ENCODE measurements at places on chromosomes 4 and X.

GRCh38 chrX:111498538-111499103 lies 12.8 kb upstream of the SERTM2 start:
- DNase-seq = no peak

DNA sequence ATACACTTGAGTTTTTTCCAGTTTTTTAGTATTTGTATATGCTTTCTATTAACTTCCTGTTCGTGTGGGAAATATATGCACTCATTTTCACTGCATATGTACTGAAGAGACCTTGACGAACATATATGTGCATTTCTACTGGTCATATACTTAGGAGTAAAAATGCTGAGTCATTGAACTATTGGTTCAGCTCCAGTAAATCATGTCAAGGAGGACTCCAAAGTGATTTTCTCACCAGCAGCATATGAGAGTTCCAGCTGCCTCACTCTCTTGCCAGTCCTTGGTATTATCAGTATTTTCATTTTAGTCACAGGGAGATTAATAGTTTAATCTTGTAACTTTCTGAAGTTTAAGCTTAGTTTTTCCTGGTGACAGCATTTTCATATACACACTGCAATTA lies 2750.2 kb downstream of the ARAP2 start:
- no peak for DNase-seq

GRCh38 chrX:41559235-41560052 lies 112.3 kb downstream of the NYX start:
- peak; percentile 42 for DNase-seq

DNA sequence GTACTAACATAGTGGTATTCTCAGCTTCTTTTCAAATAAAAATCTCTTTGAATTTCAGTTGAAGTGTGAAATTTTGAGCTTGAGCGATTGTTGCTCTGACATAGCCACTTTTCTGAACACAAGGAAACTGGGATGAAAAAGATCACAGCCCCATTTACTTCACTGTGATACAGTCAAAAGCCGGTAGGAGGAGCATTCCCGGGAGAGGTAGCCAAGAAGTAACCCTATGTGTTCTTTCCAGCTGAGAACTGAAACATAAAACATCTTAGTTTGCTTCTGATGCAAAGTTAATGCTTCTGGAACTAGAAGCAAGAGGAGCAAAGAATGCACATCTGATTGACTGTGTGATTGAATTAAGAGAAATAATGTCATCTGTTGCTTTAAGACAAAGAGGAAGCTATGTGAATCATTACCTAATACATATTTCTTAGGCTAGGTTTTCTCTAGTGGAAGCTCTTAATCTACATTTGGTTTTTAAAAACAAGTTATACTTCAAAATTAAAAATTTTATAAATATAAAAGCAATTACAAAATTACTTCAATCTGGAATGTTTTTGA lies 88.3 kb upstream of the UNC5C start:
- no peak for DNase-seq

- no peak for DNase-seq
Measured at GRCh38 chr4:56857601-56858309, 36.3 kb upstream of the SPINK2 start.

- DNase-seq = no peak
Measured at GRCh38 chrX:144716187-144716586, 531.1 kb upstream of the SPANXN1 start.
